Activated CD8-positive, alpha-beta memory T cell treated with anti-CD3 and anti-CD28 coated beads for 1 hour (primary cell): ENCODE measurements at places on chromosomes 11 and 22.

DNA sequence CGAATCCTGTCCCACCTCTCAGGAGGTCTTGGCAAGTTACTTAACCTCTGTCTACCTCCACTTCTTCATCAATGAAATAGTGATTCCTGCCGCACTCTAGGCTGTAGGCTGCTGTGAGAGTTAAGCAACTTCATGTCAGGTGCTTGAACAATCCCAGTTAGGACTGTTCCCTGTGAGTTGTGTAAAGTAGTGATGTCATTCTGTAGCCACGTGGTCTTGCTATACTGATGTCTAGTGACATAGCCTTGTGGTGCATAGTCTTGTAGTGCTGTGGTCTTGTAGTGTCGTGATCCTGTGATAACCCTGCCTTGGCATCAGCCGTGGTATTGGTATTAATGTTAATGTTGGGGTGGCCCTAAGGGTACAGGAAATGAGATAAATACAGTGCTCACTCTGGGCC, 30.3 kb upstream of the PRR5 start:
- DNase-seq = no peak

DNA sequence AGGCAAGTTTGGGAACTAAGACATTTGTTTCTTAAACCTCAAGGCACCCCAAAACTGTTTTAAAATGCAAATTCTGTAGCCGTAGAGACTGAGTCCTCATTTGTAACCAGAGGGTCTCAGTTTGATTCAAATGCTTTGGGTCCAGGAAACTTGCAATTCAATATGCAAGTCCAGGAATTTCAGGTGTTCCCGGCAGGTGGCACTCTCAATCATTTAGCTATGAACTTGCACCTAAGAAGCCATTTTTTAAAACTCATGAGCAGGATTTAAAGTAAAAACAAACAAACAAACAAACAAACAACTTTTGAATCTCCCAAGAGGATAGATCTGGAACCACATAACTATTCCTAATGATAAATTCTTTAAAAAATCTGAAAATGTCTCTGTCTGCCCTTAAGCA, 8.7 kb upstream of the ABTB2 start:
- no peak for DNase-seq

DNA sequence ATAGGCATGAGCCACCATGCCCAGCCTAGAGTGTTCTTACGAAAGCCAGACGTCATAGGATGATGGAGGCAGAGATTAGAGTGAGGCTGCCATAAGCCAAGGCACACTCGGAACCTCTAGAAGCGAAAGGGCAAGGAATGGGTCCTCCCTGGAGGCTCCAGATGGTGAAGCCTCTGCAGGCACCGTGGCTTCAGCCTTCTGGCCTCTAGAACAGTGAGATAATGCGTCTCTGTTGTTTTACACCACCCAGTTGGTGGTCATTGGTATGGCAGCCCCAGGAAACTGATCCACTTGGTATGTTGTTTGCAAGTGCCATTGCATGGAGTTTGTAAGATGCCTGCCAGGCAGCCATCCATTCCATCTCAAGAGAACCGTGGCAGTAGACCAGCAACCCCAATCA, 791.0 kb downstream of the TBC1D22A start:
- DNase-seq = no peak

DNA sequence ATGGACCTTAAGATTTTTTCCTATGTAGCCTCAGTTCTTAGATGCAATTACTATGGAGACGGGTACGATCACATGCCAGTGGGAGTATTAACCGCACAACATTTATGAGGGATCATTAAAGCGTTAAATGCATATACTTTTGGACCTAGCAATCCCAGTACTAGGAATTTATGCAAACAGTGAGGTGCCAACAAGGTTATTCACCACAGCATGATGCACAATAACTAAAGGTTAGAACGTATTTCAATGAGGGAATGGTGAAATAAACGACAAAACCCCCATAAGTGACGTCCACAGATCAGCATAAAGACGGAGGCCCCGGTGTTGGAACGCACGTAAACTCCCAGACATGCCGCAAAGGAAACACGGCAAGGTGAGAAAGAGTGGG, 539 bp downstream of the SIRT3 start:
- DNase-seq = peak; percentile 37

- DNase-seq = no peak
Measured at GRCh38 chr11:18522388-18522787, 4.4 kb downstream of the TSG101 start.

DNA sequence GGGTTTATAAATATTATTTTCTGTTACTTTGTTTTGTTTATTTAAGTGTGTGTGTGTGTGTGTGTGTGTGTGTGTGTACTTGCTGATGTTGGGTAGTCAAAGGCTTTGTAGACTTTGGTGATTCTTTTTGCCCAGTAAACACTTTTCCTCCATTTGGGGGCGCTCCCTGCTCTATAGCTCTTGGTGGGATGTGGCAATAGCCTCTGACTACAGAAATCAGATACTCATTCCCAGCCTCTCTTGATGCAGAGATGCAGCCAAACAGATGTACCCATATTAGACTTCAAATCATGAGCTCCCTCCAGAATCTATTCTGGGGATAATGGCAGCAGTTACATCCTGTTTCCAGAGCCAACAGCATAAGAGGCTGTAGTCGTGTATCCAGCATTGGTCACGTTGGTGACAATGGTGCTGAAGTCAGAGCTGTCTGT, 33.4 kb upstream of the APOL5 start:
- DNase-seq = no peak
